ENCODE measurements at places on chromosomes 2 and 18.

DNA sequence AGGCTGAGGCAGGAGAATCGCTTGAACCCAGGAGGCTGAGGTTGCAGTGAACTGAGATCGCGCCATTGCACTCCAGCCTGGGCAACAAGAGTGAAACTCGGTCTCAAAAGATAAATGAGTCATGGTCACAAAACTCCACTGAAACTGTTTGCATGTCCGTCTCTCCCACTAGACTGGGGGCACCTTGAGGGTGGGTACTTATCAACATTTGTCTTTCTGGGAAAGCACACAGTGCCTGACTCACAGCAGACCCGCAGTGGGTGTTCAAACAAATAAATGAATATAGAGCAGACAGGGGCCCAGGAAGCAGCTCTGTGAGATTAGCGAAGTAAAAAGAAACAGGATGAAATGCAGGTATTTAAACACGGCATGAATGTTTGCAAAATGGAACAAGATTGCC is 211.1 kb upstream of the GATA6 start:
- DNase-seq: no peak

DNA sequence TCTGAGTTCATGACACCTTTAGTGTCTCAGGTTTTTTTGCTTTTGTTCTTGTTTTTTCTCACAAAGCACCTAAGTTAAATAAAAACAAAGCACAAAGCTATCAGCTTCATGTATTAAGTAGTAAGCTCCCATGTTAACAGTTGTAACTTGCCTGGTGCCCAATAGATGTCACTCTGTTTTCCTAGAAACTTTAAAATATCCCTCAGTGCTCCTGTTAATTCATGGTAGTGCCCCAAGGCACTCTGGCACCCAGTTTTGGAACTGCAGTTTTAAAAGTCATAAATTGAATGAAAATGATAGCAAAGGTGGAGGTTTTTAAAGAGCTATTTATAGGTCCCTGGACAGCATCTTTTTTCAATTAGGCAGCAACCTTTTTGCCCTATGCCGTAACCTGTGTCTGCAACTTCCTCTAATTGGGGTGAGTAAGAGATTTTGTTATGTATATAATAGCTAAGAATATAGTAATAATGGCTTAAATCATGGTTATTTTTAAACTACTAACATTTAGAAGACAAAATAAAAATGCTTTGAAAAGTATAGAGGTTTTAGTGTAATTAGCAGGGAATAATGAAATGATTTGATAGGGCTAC is 555.0 kb upstream of the TMEFF2 start:
- DNase-seq: no peak

GRCh38 chr2:143390171-143390570 is 261.0 kb downstream of the ARHGAP15 start:
- no peak for DNase-seq

- DNase-seq: no peak
These were observed 52.8 kb downstream of the MOGAT1 start for GRCh38 chr2:222724208-222724607.
